ENCODE measurements at places on chromosomes 11 and 22. TPM values are rescaled to one million over a fixed set of nuclear protein-coding genes. Genes with fewer than 3 reads are reported as not detected.

Gene KDM4E
- total RNA-seq, result not detected

Gene KLHL35
- total RNA-seq, result 0.72 TPM

Gene RIBC2
- total RNA-seq, result 3.3 TPM

Gene GPR83
- total RNA-seq, result 0.15 TPM

GRCh38 chr22:33512908-33513307, 407.4 kb downstream of the LARGE1 start:
- H3K4me3 ChIP-seq, result no peak overlapping the region
- H3K27ac ChIP-seq, result no peak overlapping the region
- no peaks in the 10 kb centered on the region for H3K4me1 ChIP-seq

GRCh38 chr11:10777806-10778205, 26.8 kb downstream of the CTR9 start:
- H3K4me1 ChIP-seq, result no peaks in the 10 kb centered on the region
- peaks cover 16% of the 10 kb centered on the region for H3K36me3 ChIP-seq
- no peak overlapping the region for H3K27ac ChIP-seq
- no peak overlapping the region for H3K4me3 ChIP-seq

GRCh38 chr11:113773092-113773415, 438 bp downstream of the ZW10 start:
- no peak overlapping the region for H3K27ac ChIP-seq
- no peaks in the 10 kb centered on the region for H3K4me1 ChIP-seq
- no peaks in the 10 kb centered on the region for H3K27me3 ChIP-seq
- peak overlapping the region; percentile 100 for H3K4me3 ChIP-seq
- H3K36me3 ChIP-seq, result peaks cover 19% of the 10 kb centered on the region
- DNase-seq, result no peak

GRCh38 chr11:71451596-71452198, 1.3 kb upstream of the NADSYN1 start:
- no peaks in the 10 kb centered on the region for H3K27me3 ChIP-seq
- peaks cover 4% of the 10 kb centered on the region for H3K4me1 ChIP-seq
- peak overlapping the region; percentile 82 for H3K4me3 ChIP-seq
- peak; percentile 86 for DNase-seq
- peaks cover 30% of the 10 kb centered on the region for H3K36me3 ChIP-seq

DNA sequence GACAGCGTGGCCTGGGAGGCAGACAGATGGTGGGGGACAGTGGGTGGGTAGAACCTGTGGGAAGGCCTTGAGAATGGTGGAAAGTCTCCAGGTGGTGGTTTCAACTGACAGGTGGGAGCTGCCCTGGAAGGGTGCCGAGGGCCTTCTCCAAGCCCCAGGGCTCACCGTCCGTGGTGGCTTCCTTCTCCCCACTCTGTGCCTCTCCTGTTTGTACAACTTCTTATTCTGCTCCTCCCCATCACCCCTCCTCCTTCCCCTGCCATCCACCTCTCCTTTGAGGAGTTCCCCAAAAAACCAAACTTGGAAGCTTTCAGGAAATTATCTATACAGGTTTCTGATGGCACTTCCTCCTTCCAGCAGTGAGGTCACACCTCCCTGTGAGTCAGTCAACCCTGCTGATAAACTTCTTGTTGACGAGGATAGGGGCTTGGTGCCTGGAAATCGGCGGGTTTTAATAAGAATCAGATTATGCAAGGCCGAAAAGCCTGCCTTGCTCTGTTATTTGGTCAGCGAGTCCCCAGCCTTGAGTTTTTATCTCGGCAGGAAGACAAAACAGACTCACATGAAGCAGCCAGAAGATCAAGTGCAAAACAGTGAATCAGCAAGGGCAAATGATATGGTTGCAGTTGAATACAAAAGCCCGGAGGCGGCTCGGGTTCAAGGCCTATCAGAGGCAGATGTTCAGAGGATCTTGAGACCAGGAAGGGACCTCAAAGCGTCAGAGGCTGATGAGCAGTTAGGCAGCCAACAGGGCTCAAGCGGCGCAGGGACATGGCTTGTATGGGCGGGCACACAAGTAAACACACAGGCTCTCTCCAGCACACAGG, 9.5 kb upstream of the ST3GAL4 start:
- peaks cover 14% of the 10 kb centered on the region for H3K4me1 ChIP-seq
- DNase-seq, result no peak
- peaks cover 51% of the 10 kb centered on the region for H3K36me3 ChIP-seq
- H3K4me3 ChIP-seq, result no peak overlapping the region

- peaks cover 12% of the 10 kb centered on the region for H3K4me1 ChIP-seq
- H3K27ac ChIP-seq, result no peak overlapping the region
- no peaks in the 10 kb centered on the region for H3K36me3 ChIP-seq
- no peak overlapping the region for H3K4me3 ChIP-seq
- H3K27me3 ChIP-seq, result no peaks in the 10 kb centered on the region
These were observed 74.0 kb downstream of the ADAMTS15 start for GRCh38 chr11:130522284-130522961.

DNA sequence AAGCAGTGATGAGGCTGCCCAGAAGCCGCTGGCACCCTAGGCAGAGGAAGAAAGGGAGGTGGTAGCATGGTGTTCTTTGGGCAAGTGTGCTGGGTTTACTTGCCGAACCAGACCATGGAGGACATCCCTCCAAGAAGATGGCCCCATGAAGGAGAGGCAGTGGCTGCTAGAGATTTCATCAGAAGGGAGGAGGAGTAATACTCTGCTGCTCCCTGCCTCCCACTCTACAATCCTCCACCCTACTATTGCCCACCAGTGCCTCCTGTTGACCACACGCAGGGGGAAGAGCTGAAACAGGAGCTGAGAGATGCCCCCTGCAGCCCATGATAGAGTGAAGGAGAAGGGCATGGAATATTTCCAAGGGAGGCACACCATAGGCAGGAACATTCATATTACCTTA, 51.0 kb upstream of the PRSS23 start:
- H3K27ac ChIP-seq, result no peak overlapping the region
- H3K4me1 ChIP-seq, result no peaks in the 10 kb centered on the region
- H3K4me3 ChIP-seq, result no peak overlapping the region

- peak; percentile 47 for DNase-seq
- H3K27ac ChIP-seq, result no peak overlapping the region
- no peaks in the 10 kb centered on the region for H3K36me3 ChIP-seq
- H3K27me3 ChIP-seq, result no peaks in the 10 kb centered on the region
- peaks cover 13% of the 10 kb centered on the region for H3K4me1 ChIP-seq
These were observed 489.6 kb downstream of the MN1 start for GRCh38 chr22:27311698-27312550.

GRCh38 chr22:19457828-19458428, 10.4 kb upstream of the C22orf39 start:
- no peak for DNase-seq
- no peak overlapping the region for H3K4me3 ChIP-seq
- no peaks in the 10 kb centered on the region for H3K27me3 ChIP-seq
- no peaks in the 10 kb centered on the region for H3K4me1 ChIP-seq
- H3K27ac ChIP-seq, result no peak overlapping the region

GRCh38 chr11:69913591-69914285, 94.5 kb upstream of the FGF3 start:
- no peaks in the 10 kb centered on the region for H3K36me3 ChIP-seq
- DNase-seq, result peak; percentile 17
- no peak overlapping the region for H3K4me3 ChIP-seq
- H3K4me1 ChIP-seq, result no peaks in the 10 kb centered on the region
- H3K27me3 ChIP-seq, result no peaks in the 10 kb centered on the region

DNA sequence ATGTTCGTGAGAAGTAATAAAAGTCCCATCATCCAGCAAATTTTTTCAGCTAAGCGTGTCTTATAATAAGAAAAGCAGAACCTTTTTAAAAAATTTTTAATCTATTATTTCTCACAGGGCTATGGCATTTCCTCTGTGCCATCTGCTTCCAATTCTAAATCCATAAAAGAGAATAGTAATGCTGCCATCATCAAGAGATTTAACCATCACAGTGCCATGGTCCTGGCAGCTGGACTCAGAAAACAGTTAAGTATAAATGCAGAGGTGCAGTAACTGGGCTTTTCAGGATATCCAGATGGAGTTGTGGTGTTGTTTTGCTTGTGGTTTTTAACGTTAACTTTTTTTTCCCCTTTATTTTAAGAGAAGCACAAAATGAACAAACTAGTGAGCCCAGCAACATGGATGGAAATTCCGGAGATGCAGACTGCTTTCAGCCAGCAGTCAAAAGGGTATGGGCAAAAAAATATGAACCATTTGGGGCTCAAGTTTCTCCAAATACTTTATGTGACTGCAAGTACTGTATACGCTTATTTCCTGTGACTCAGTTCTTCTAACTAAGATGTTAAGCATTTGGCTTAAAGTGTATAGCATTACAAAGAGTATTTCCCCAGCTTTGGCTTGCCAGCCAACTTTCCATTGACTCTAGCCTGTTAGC, 25.2 kb downstream of the GTF2H1 start:
- DNase-seq, result no peak
- H3K27me3 ChIP-seq, result no peaks in the 10 kb centered on the region
- peaks cover 6% of the 10 kb centered on the region for H3K36me3 ChIP-seq
- H3K4me3 ChIP-seq, result no peak overlapping the region
- H3K4me1 ChIP-seq, result no peaks in the 10 kb centered on the region
- H3K27ac ChIP-seq, result no peak overlapping the region

GRCh38 chr11:78560826-78561484, 13.7 kb downstream of the NARS2 start:
- DNase-seq, result no peak
- H3K36me3 ChIP-seq, result peaks cover 16% of the 10 kb centered on the region
- no peak overlapping the region for H3K4me3 ChIP-seq
- H3K27me3 ChIP-seq, result no peaks in the 10 kb centered on the region

Measured in H9 (cell line).